ENCODE measurements at places on chromosomes 13 and 19.

DNA sequence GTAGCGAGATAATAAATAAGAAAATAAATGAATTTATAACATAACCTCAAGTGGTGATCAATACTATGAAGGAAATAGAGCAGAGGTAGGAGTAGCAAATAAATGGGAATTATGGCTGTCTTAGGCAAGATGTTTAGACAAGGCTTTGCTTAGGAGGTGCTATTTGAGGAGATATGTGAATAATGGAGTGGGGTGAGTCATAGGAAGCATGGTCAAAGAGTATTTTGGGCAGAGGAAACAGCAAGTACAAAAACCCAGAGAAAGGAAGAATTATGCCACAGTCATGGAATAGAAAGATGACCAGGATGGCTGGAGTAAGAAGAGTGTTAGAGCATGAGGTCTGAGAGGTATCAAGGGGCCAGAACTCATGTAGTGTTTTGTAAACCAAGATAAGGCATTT, 33.6 kb upstream of the LPAR6 start:
- no peak for DNase-seq

DNA sequence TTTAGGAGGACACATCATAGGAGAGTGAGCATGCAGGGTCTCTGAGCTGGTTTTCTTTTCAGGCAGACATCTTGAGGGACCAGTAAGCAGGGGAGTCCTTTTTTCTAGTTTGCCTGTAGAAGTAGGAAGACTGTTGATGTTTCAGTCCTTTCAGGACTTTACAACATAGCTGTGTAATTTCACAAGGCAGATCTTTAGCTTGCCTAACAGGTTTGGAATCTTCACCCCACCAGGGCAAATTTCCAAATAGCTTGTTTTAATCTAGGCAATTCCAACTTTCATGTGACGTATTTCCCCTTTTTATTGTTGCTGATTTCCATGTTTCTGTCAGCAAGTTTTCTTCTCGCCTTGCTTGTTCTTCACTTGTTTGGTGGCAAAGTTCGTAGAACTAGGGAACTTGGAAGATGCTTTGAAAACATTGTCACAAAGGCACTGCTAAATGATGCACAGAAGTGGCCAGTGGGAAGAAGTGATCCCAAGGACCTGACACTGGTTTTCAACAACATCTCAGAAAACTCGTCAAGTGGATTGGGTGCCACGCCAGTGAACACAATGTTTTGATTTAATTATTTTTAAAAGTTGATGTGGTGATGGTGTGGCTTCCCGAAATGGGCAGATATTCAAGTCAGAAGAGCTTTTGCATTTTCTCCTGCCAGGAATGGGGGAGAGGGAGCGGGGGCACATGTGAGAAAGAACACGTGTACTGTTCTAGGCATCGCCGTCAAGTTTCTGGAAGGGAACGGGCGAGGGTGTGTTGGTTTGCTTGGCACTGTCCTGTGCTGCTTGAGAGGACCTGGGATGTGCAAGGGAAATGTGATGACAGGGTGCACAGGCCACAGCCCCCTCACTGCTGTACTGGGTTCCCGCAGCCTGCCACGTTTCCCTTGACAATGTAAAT, 418.6 kb downstream of the OXGR1 start:
- DNase-seq = no peak

GRCh38 chr13:97403893-97404750, 29.8 kb upstream of the RAP2A start:
- DNase-seq = no peak

DNA sequence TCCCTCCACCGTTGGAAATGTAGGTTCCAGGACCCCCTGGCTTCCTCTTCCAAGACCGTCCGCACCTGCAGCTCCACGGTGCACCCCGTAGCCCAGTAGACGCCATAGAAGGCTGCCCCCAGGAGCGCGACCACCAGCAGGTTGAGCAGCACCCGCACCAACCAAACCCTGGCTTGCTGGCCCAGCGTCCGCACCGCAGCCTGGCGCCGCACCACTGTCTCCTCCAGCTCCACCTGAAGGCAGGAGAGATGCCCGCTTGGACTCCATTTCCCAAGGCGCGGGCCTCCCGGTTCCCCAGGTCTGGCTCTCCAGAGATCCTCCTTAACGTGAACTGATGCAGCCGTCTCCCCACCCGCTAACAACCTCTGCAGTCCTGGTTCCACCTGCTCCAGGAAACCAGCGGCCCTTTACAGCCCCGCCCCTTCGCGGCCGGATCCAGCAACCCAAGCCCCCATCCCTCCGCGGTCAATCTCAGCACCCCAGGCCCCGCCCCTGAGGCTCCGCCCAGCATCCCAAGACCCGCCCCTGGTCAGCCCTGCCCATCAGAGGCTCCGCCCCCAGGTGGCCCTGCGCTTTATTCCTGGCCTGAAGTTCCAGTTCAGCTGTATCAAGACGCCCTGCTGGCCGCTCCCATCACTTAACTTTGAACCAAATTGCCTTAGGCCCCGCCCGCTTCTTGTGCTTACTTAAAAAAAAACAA, 5.0 kb upstream of the LENG1 start:
- DNase-seq = peak; percentile 82

DNA sequence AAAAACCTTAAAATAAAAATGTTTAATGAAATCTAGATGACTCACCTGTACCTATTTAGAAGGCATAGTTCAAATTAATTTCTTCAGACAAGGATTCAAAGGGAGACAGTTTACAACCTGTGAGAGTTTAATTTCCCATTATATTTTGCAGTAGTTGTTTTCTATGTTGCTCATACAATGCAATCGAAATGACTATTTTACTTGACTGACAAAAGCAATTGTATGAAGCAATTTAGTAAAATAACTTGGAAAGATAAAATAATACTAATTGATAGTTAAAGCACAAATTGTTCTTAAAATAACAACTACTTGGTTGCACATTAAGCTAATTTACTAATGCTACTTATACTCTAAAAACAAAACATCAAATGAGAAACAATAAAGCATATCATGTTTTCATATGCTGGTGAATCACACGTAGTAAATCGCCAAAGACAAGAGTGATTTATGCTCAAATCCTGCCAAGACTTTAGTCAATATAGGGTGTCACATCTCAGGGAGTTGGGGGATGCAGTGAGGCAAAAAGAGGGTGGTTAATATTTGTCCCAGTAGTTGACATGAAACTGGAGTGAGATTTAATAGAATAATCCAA, 6.4 kb downstream of the DACH1 start:
- peak; percentile 80 for DNase-seq
